ENCODE measurements at places on chromosomes 3 and 15.

DNA sequence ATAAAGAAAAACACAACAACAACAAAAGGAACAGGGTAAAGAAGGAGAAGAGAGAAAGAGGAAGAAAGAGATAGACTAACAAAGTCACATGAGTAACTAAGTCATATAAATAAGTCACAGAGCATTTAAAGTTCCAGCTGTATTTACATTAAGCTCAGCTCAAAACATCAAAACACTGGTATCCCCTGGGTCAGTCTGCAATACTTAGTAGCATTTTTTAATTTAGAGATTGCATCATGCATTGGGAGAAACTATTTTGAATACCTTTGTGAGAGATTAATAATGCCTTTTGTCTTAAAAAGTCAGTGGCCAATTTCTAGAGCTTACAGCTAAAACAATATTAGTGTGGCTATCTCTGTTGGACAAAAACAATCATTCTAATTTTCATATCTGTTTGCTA, 78.4 kb downstream of the NEK10 start:
- DNase-seq: no peak

- DNase-seq: no peak
Measured at GRCh38 chr3:39344746-39345344, 15.3 kb downstream of the CCR8 start.

- DNase-seq: no peak
Measured at GRCh38 chr3:39021465-39022285, 30.1 kb downstream of the SCN11A start.

GRCh38 chr3:46293991-46294833, 52.0 kb downstream of the CCR3 start:
- DNase-seq: no peak

DNA sequence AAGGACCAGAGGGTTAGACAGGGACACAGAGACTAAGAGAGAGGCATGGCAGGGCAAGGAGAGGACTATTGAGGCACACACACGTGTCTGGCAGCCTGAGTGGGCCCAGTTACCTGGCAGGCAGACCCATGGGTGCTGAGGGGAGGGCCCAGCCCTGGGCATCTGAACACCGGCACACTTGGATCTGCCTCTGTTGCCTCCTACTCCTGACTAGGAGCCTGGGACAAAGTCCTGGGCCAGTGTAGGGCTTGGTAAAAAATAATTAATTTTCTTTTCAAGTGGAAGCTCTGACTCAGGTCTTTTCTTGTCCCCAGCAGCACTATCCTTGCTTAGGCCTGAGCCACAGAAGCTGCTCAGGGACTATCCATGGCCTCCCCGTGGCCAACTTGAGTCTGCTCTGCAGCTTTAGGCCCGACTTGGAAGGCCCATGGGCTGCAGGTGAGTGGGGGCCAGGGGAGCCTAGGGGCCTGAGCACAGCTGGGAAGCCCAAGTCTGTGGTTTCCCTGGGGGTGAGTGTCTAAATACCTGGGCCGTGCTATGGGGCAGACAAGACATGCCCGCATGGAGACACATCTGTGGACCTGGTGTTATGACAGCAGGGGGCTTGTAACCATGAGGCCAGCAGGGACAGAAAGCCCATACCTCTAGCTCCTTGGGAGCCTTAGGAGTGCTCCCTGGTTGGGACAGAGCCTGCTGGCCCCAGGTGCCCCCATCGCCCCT, at the start of gene PTH1R:
TSS of gene PTH1R (plus strand) at position 316 of the 720 bp plus-strand sequence. CDS start 5,839 bp downstream, outside the sequence.
- DNase-seq: no peak

DNA sequence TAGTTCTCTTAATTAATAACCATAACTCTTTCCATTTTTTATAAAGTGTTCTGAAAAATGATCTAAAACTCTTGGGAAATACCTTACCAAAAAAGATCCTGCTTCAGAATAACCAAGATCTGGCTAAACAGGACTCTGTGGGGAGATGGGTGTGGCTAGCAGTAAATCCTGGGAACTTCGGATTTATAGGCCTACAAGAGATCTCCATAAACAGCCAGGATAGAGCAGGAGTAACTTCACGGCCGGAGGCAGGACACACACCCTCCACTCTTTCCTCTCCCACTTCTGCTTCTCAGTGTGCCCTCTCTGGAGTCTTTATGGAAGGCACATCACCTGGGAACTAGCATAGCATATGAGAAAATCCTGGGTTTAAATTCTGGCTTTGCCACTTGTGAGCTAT, 309.4 kb upstream of the SOX2 start:
- no peak for DNase-seq

- DNase-seq: peak; percentile 15
Measured at GRCh38 chr3:196569003-196569516, 600 bp downstream of the FBXO45 start.

DNA sequence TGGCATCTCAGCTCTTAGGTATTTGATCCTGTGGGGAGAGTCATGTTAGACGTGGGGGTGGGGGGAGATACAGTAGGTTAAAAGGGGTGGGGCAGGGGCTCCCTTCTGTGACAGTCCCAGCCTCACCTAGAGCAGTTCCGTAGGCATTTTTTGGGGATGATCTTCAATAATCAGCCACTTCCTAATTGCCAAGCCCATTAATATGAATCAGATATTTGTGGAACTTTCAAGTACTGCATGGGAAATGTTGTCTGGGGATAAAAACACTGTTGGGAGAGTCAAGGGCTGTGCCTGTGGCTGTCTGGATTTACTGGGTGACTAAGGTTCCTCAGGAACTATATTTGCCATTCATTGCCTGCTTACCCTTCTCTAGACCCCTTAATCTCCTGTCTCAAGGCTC, 9.5 kb downstream of the C3orf52 start:
- no peak for DNase-seq

DNA sequence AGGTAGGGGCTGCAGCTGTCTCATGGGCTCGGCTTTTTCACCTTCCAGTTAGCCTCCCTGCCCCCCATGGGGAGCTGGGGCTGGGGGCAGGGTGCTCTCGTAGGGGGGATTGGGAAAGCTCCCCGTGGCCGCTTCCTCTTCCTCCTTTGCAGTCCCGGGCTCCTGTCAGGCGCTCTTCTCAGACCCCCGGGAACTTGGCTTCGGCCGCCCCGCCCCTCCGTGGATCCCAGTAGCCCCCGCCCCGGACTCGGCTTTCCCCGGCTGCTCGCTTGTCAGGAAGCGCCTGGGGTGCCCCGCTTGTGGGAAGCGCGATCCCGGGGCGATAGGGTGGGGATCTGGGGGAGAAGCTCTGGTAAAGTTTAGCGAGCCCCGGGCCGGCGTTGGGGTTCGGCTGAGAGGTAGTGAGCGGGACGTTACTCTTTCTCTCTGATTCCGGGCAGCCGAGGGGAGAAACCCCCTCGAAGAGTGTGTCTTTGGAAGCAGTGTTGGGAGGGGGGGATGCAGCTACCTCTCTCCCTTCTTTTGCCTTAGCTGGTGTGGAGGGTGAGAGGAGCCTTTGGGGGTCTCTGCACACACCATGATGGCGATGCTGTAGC, 611 bp downstream of the PIAS1 start:
- DNase-seq: peak; percentile 8

DNA sequence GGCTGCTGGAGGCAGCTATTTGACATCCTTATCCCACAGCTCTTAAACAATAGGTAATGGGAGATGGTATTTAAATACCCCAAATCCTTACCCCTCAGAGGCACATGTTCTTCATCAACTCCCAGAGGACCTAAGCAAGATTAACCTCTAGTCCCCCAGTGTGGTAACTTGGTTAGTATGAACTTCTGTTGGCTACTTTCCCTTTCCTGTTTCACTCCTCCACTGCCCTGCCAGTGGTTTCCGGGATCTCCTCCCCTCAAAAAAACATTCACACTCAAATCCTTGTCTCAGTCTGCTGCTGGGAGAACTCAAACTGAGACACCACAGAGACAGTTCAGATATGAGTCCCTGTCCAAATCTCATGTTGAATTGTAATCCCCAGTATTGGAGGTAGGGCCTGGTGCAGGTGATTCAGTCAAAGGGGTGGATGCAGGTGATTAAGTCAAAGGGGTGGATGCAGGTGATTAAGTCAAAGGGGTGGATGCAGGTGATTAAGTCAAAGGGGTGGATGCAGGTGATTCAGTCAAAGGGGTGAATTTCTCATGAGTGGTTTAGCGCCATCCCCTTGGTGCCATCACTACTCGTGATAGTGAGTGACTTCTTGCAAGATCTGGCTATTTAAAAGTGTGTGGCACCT, 335.0 kb upstream of the CTNNB1 start:
- no peak for DNase-seq

DNA sequence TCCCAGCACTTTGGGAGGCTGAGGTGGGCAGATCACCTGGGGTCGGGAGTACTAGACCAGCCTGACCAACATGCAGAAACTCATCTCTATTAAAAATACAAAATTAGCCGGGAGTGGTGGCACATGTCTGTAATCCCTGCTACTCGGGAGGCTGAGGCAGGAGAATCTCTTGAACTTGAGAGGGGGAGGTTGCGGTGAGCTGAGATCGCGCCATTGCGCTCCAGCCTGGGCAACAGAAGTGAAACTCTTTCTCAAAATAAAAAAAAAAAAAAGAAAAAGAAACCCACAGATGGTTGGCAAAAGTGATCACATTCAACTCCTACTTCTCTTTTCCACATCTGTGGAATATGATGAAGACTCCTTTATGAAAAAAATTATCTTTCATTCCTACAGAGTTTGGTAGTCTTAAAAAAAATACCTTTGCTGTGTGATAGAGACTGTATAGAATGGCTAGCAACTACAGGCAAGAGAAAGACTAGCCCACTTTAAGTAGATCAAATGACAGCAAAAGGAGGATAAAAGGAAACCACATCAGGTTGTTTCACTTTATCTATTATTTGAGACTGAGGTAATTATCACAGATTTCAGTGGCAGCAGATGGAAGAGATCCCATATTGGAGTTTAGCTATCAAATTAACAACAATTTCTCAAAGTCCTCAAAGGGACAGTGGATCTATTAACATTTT, 172.9 kb upstream of the TSPAN3 start:
- no peak for DNase-seq

- no peak for DNase-seq
Measured at GRCh38 chr3:159130108-159130507, 328.3 kb downstream of the MFSD1 start.

DNA sequence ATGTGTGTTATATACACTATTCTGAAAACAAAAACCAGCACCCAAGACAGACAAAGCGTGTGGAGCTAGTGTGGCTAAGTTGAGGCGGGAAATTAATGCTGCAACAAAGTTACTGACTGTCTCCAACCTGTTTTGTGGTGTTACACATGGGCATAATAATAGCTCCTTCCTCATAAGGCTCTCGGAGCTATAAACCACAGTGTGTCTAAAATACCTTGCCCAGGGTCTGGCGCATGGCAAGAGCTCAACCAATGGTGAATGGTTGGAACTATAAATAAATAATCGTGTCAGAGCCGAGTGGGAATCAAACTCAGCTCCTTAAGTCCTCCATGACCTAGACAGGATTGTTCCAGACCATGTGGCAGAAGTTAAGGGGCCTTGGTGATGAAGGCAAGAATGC, 35.9 kb upstream of the TFRC start:
- DNase-seq: no peak

- no peak for DNase-seq
Measured at GRCh38 chr3:10833855-10834414, 17.9 kb downstream of the SLC6A11 start.

GRCh38 chr15:79101866-79102581, 11.4 kb upstream of the RASGRF1 start:
- no peak for DNase-seq

- DNase-seq: no peak
Measured at GRCh38 chr3:12372741-12373280, 83.9 kb downstream of the PPARG start.

GRCh38 chr15:22813844-22814243, 24.6 kb upstream of the NIPA2 start:
- DNase-seq: no peak

GRCh38 chr3:111594205-111594604, 941 bp downstream of the ZBED2 start:
- DNase-seq: no peak

- no peak for DNase-seq
Measured at GRCh38 chr3:96236522-96236921, 577.9 kb upstream of the EPHA6 start.

DNA sequence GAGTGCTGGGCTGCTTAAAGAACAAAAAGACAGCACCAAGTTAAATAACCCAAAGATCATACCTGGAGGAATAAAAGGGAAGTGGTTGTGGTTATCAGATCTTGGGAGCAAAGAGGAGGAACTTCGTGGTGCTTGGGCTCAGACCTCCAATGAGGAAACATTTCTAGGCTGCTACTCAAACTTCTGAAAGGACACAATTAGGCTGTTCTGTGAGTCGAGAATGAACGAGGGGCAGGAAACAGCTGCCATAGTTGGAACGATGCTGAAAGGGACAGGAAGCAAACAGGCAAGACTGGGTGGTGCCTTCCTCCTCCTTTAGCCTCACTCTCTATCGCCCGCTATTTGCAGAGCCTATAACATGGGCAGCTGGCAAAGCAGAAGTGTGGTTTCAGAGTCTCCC, 276.3 kb upstream of the ARRDC4 start:
- no peak for DNase-seq

DNA sequence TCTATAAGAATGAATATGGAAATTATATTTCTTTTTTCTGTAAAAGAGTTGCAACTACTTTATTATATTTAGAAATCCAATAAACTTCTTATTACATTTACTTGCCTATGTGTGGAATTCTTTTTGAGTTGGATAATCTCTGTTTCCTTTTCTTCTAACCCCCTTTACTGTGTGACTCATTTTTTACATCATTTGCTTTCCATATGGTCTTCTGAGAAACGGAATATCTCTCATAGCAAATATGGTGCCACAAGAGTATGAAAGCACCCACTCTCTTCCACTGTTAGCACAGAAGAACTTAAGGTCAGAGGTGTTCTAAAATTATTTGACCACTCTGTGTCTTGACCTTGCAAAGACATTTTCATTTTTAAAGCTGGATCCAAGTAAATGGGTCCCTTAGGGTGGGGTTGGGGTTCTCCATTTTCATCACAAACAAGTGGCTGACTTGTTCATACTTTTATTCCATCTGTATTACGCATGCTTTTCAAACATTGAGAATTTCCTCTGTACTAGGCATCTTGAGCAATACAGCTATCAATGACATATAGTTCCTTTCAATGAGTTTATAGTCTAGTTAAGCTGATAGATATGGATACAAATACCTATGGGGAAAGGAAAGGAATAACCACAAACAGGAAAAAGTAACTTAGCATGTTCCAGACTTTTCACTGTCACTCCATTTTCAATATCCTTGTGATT, 281.1 kb upstream of the TPRG1 start:
- no peak for DNase-seq

GRCh38 chr15:84666373-84666772, 8.4 kb upstream of the NMB start:
- DNase-seq: no peak

DNA sequence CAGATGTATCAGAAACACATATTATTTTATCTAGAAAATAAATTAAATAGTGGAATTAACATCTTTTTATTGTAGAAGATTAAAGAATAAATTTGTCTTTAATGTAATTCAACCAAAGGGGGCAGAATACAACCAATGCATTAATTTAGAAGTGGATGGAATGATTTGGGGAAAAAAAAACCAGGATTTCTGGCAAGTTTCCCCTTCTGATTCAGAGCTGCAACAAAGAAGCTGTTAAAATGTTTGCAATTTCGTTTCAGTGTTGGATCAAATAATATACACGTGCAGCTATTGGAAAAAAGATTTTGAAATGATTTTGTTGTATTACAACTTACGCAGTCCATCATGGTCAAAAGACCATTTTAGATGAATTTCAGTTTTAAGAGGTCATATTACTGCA, 71.6 kb upstream of the ZNF280D start:
- DNase-seq: no peak

- no peak for DNase-seq
Measured at GRCh38 chr3:70744536-70744935, 432.1 kb upstream of the MDFIC2 start.

Measured in stimulated activated CD8-positive, alpha-beta memory T cell treated with anti-CD3 and anti-CD28 coated beads, Interleukin-15, amount 100 ng/mL, for 1 hour (primary cell).